ENCODE measurements at places on chromosomes 3 and 15. TPM values are rescaled to one million over a fixed set of nuclear protein-coding genes. Genes with fewer than 3 reads are reported as not detected.

The FBXO40 gene
- 0.04 TPM for polyA plus RNA-seq

The DOCK3 gene
- polyA plus RNA-seq, result 0.26 TPM

The ADAMTSL3 gene
- polyA plus RNA-seq, result 0.12 TPM

The MED12L gene
- polyA plus RNA-seq, result 0.09 TPM

The LCTL gene
- 0.59 TPM for polyA plus RNA-seq

The IL17RD gene
- polyA plus RNA-seq, result 0.04 TPM

The HDGFL3 gene
- 11.1 TPM for polyA plus RNA-seq

The ZBTB11 gene
- polyA plus RNA-seq, result 14.6 TPM

The MAPKAPK3 gene
- polyA plus RNA-seq, result 32.4 TPM

The KCNMB3 gene
- polyA plus RNA-seq, result 0.92 TPM

The UNC13C gene
- 72.6 TPM for polyA plus RNA-seq

The UMPS gene
- polyA plus RNA-seq, result 74.0 TPM

The SKOR1 gene
- not detected for polyA plus RNA-seq

The AADAC gene
- polyA plus RNA-seq, result not detected

The LIPC gene
- polyA plus RNA-seq, result not detected

The FANCD2OS gene
- 0.38 TPM for polyA plus RNA-seq

The DISP2 gene
- not detected for polyA plus RNA-seq

The PGBD4 gene
- polyA plus RNA-seq, result 1.5 TPM

The TRIM71 gene
- polyA plus RNA-seq, result 0.04 TPM

The NRROS gene
- 12.4 TPM for polyA plus RNA-seq

The GOLGA8Q gene
- not detected for polyA plus RNA-seq

The GOLGA8K gene
- polyA plus RNA-seq, result not detected

The DUOXA1 gene
- polyA plus RNA-seq, result not detected

The C2CD4A gene
- polyA plus RNA-seq, result not detected

The DZIP1L gene
- not detected for polyA plus RNA-seq

The SLC27A2 gene
- 1.2 TPM for polyA plus RNA-seq

The IL5RA gene
- polyA plus RNA-seq, result 0.13 TPM

The ADAMTS9 gene
- polyA plus RNA-seq, result not detected

The EPHB1 gene
- polyA plus RNA-seq, result 0.94 TPM

The STRIT1 gene
- not detected for polyA plus RNA-seq

The DYNLT2B gene
- polyA plus RNA-seq, result 81.8 TPM
